ENCODE measurements at places on chromosomes 5 and 9.

DNA sequence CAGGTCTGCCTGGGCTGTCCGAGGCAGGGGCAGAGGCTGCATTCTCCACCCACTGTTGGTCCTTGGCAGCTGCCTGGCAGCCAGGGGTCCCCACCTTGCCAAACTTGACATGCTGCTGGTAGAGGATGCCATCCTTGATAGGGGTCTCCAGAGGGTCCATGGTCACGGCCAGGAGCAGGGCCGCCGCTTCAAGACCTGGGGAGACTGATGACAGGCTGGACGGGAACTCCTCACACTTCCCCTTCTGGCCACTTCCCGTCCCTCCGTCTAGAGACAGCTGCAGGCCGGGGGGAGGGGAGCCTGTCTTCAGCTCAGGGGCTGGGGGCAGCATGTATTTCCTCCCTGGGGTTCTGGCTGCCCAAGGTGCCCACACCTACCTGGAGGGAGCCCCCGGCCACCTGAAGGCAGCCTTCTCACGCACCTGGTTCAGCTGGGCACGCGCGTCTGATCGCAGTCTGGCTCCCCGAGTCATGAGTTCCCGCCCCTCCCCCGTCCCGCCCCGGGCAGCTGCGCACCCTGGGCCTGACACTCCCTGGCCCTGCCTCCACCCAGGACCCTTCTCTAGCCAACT, at the start of gene DOK3:
Gene DOK3 (minus strand): TSS at position 446 of the 571 bp plus-strand sequence. CDS start 286 bp downstream, at position 160.
- DNase-seq = no peak

DNA sequence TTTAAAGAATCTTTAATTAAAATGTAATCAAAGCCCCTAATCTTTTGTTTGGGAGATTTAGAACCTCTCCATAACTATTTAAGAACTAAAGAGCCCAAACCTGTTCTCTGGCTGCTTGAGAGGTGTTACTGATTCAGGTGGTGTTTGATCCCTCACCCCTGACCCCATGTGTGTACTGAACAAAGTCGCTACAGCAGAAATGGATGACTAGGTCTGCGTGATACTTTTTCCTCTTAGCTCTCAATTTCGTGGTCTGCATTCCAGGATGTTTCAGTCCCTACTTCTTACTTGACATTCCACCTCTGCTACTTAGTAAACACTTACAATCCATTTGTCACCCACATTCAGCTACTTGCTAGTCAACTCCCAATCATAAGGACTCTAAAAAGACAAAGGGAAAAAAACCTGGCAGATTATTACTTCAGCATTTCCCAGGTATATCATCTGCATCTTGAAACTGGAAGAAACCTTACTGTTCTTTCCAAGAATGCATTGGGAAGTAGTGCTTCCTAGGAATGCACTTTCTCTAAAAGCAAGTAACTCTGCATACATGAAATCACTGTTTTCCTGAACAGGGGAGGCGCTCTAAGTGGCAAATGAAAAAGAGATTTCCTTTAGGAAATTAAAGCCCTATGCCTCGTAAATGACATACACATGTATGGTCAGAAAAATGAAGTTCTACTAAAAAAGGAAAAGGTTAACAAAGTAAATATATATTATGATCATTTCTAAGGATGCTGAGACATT, 1091.6 kb downstream of the PTPRD start:
- no peak for DNase-seq

GRCh38 chr5:132566657-132567056, 9.9 kb downstream of the RAD50 start:
- DNase-seq = no peak

DNA sequence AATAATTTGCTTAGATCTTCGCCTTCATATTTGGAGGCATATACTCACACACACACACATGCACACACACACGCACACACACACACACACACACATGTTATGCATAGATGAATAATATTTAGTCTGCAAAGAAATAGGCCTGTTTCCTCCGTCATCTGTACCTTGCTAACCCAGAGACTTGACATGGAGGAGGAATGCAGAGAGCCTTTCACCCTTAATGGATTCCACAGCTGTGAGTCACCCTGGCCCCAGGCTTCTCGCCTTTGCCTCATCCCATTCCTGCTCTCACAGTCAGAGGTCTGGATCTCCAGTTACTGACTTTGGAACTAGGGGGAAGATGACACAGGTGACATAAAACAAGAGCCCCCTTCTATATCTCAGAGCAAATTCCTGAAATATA, 29.7 kb downstream of the ZNF462 start:
- no peak for DNase-seq

GRCh38 chr9:99590840-99591239, 230.8 kb upstream of the NR4A3 start:
- no peak for DNase-seq

DNA sequence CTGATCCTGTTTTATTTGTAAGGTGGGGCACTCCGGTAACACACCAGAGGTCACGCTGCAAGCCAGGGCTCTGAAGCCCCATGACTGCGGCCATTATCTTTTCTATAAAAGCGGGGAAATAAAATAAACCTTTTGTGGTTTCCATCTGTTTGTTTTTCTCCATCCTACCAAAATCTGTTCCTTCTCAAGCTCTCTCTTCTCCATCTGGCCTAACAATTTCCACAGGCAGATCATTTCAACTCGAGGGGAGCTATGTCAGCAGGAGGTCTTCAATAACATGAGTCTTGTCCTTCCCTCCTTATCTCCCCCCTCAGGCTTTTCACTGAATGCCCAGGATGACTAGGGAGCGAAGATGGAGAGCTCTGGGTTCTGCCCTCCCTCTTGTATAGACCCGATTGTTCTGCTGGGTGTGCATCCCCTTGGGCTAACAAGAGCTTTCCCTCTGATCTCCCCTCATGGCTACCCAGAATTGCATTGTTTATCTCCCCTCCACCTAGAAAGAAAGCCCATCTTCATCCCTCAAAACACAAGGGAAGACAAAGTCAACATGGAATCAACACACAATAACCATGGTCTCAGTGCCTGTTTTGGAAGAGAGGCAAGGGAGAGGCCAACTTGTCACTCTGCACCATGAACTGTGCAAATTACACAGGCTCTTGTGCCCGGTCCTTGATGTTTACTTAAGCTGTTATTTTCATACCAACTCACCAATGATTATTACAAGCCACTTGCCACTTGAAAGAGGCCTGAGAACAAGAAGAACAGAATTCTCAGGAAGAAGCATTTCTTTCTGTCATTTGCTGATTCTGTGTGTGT, 187.8 kb downstream of the FANCC start:
- no peak for DNase-seq

DNA sequence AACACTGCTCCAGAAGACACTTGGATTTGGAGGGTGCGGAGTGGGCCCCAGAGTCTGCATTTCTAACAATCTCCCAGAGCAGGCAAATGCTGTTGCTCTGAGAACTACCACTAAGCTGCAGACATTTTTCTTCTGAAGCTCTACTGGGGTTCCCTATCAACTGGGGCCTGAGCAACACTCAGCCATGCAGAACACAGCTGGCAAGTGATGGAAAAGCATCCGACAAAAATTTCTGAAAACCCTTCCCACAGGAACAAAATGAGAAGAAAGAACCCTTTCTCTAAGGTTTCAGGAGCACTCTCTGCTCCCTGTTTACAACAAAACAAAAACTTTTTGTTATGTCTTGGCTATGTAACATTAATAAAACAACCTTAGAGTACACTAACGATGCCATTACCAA, 516.9 kb downstream of the CTNND2 start:
- no peak for DNase-seq

DNA sequence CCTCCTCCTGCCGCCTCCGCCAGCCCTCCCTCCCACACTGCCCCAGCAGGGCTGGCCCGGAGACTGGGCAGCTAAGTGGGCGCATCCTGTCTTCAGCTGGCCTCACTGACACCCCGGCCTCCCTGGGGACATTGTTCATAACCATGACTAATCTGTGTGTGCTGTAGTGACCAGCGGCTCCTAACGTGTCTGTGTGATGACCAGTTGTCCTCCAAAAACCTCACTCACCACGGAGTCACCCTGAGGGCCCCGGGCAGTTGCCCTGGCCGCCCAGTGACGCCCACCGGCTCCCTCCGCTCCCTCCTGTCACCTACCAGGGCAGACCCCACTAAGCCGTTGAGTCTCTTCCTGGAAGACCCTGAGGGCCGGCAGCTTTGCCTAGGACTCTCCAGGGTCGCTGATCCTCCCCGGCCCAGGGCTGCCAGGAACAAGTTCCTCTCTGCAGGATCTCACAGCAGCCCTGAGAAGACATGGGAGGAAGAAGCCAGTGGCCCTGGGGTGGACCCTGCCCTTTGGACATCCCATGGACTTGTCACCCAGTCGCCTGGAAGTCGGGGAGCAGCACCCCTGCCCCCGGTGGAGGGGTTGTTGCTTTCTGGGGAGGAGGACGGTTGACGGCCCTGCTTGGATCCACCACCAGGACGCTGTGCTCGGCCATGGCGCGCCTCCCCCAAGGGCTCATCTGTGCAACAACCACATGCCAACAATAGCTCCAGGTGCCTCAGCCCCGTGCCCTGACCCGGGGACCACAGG, 110.2 kb upstream of the LMX1B start:
- no peak for DNase-seq

DNA sequence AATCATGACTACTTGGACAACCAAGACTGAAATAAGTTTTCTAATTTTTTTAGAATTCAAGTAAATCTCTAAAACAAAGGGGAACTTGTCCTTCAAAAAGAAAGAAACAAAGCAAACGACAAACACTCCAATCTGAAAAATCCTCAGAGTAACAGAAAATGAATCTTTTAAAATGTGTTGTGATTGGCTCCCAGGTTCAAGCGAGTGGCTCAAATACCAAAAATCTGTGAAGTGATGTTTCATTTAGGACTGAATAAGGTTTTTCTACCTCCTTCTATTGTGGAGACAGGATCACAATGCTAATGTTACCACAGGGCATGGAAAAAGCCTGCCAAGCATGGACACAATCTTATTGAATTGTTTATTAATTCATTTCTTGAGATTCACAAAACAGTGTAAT, 415.7 kb downstream of the RAB3C start:
- DNase-seq = no peak

DNA sequence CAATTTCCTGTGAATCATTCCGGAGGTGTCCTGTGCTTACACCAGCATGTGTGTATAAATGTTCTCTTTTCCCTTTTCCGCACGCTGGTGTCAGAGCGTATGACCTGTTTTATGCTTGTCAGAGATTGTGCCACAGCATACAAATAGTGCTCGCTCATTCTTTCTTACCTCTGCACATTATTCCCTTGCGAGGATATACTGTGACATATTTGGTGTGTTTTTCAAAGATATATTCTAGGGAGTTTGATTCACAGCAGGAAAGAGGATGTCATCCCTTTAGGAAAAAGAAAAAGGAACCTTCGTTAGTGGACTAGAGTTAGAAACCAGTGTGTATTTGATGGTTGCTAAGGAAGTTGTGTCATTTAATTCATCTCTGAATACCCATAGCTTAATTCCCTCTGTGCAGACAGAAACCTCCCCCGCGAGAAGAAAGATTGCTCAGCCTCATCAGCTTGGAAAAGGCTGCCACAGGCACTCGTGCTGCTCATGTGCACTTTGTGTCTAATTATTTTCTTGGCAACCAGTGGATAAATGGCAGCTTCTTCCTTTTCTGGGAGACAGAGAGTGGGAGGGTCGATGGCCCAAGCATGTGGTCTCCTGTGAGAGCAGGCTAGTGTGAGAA, 14.7 kb upstream of the CCIN start:
- no peak for DNase-seq

DNA sequence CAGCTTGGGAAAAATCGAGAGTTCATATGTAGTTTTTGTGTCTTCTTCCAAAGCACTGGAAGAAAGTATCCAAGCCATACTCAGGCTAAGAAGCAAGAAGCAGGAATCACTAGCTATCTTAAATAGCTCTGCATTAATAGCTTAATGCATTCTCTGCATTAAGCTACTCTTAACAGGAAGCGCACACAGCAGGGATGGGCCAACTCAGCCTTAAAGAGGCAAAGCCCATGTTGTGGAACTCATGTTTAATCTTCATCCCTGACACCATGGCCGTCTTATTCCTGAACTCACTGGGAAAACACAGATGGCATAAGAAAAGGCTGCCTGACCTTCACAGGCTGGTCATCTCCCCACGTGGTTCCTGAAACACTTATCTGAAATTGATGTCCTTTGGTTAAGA, 18.7 kb upstream of the ICE1 start:
- DNase-seq = no peak

DNA sequence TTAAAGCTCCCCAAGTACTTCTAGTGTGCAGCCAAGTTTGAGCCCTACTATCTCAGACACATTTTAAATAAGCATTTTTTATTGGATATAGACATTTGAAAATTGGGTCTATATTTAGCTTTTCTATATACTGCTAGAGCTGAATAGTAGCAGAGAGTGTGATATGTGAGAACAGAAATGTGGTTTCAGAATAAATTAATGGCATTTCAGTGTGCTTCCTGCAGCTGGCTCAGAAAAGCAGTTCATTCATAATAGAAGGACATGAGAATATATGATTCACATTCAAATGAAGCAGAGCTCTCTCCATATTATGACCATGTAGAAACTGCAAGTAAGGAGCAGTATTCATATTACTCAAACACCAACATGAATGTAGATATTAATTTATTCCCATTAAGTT, 464.0 kb downstream of the PTPRD start:
- no peak for DNase-seq

- DNase-seq = no peak
These were observed 1176.3 kb downstream of the CDH18 start for GRCh38 chr5:18811661-18812060.

- DNase-seq = no peak
These were observed 382.2 kb downstream of the ENC1 start for GRCh38 chr5:74258314-74258665.

DNA sequence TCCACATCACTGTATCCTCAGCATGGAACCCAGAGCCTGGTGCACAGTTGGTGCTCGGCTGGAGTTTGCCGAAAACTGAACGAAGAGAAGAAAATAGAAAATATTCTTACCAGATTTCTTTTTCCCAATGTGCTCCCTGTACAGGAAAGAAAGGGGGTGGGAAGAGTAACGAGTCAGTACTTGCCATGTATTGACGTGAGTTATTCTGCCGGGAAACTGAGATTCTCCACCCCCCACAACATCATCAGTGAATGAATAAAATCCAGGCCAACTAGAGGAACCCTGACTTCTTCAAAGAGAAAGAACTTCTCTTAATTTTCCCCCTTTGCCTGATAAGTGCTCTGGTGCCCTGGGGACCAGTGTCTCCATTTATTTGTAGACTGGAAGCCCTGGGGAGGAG, 80.6 kb downstream of the SH3PXD2B start:
- DNase-seq = no peak

Data from CD4-positive, alpha-beta memory T cell (primary cell).